ENCODE measurements at places on chromosomes 6 and 20.

GRCh38 chr6:13667655-13668054 lies 44.0 kb downstream of the RANBP9 start:
- DNase-seq, result no peak

DNA sequence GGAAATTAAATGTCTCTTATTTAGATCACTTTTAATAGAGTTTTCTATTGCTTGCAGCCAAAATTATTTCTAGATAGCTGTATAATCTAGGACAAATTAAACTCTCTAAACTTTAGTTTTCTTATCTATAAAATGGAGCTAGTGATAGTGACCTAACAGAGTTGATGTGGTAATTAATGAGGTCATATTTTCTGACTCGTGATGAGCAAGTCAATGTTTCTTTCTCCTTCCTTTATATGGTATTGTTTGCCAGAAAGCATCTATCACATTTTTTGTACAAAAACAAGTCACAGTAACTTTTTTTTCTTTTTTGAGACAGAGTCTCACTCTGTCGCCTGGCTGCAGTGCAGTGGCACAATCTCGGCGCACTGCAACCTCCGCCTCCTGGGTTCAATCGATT lies 267.7 kb downstream of the FARS2 start:
- no peak for DNase-seq

DNA sequence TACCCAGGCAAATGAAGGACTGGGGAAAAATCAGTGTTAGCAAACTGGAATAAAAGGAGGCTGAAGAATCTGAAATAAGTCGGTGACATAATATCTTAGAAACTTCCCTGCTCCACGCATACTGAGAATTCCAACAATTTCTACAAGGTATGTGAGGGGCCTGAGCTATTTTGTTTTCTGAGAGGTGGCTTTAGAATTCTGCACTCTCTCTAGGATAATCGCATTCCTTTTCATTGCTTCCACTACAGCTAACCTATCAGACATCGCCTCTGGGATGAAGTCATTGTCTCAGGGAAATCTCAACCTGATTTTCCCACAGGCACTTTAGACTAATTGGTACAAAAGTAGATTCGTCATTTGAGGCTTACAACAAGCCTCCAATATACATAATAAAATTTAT lies 740.8 kb downstream of the PHF3 start:
- no peak for DNase-seq

DNA sequence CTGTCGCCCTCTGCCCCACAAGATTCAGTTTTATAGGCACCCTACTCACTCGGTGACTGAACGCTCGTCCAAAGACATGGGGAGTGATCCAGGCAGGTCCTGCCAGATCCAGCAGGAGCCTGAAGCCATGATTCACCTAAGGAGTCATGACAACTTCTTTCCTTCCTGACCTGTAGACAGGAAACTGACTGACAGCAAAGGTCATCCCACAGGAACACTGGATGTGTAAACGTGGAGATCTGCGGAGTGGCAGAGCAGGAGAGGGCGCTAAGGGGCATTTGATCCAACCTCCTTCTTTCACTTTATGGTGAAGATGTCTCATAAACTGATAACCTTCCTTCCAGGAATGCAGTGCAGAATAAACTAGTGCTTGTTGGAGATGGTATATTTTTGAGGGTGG lies 192.2 kb downstream of the GJA10 start:
- DNase-seq, result no peak

- DNase-seq, result no peak
Observed at GRCh38 chr6:11613858-11614257, 76.3 kb downstream of the TMEM170B start.

DNA sequence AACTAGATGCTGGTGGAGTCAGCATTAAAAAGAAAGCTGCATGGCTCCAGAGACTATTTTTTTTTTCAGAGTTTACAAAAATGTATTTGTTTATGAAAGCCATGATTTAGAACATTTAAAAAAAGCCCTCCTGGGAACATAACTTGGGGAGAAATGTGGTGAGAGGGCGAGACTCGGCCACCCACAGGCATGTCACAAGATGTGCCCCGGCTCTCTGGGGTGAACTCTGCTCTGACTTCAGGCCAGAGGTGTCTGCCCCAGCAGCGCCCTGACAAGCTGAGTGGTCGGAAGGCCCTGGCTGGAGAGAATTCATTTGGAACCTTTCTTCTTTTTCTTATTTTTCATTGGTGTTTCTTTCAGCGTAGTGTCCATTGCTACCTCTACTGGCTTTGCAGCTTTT lies 21.7 kb upstream of the RFPL4B start:
- DNase-seq, result no peak

DNA sequence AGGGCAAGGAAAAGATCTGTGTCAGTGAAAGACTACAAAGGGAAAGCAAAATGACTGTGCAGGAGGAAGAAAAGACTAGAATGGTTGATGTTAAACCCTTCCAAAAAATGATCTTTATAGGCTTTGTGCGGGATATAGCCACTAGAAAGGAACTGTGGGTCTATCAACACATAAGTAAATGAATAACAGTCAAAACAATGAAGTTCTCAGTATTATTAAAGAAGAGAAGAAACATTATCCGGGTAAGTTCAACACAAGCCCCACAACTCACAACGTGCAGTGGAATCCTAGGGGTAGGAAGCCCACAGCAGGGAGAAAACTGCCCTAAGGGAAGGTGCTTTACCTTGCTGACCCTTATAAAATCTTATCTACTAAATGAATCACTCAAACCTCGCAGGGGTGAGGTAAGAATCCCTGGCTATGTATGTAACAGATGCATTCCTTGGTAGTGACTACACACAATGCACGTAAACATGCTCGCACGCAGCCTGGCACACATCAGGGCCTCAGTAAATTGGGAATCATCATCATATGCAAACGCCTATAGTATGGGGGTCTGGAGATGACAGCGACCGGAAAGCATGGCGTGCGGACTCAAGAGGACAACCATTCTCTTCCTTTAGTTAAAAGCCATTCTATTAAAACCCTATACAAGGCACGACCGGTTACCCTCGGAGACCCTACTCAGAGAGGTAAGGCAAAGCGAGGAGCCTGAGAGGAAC lies 11.3 kb downstream of the TFAP2A start:
- DNase-seq, result no peak

GRCh38 chr6:139027620-139028182 lies 844 bp upstream of the ABRACL start:
- DNase-seq, result peak; percentile 18

- DNase-seq, result no peak
Observed at GRCh38 chr6:85975957-85976356, 333.3 kb upstream of the SYNCRIP start.

GRCh38 chr6:134729561-134729960 lies 220.3 kb downstream of the ALDH8A1 start:
- DNase-seq, result no peak

DNA sequence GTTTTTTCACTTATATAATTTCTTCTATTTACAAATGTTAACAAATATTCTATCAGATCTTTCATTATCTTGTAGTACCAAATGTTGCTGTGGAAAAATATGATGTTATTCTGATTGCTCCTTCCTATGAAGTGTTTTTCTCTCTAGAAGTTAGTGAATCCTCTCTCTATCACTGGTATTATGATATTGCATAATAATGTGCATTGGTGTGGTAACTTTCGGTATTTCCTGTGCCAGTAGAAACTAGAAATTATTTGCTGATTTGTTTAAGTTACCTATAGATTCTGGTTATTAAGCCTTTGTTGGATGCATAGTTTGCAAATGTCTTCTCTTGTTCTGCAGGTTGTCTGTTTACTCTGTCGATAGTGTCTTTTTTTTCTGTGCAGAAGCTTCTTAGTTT lies 342.5 kb downstream of the CENPW start:
- no peak for DNase-seq

DNA sequence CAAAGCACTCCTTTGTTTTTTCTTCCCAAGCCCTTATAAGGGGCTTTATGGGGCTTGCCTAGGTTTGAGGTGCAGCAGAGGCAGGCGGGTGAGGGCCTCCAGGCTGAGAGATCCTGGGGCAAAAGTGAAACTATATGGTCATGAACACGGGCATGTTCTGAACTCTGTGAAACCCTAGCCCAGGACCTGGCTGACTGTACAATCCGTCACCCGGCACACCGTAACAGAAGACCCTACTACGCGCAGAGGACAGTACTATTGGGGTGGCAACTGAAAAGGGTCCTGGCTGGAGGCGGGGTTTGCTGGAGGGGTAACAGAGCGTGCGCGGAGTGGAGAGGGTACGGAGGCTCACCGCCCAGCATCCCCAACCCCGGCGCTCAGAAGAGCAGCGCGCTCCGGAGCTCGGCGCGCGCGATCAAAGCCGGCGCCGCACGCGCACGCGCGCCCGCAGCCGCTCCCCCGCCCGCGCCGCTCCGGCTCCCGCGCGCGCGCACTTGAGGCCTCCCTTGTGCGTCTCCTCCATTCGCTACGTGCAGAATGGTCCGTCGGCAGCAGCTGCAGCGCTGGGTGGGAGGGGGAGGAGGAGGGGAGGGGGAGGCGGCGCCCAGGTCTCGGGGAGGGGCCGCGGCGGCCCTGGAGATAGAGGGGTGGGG lies 54.2 kb downstream of the MRPL14 start:
- peak; percentile 77 for DNase-seq

DNA sequence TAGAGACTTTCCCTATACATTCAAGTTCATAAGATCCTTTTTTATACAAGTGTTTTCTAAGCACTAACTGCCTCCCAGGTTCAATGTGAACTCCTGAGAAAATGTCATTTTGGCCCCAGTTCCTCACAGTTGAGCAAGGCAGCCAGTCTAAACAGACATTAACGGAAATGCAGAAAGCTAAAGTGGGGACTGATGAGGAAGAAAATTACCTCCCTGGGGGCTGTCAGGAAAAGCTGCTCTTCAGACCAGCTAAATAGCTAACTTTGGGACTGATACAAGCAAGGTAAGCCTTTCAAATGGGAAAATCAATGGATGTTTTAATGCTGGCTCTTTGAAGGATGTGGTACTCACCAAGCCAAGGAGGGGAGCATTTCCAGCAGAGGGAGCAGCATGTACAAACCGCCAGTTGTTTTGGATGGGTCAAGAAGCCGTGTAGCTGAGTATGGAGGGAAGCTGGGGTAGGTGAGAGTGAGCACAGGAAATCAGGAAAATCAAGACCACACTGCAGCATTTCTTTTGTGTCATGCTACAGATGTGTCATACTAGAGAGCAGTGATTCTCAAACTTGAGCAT lies 180.8 kb upstream of the CHD6 start:
- DNase-seq, result no peak
